ENCODE measurements at places on chromosomes 1 and 21.

DNA sequence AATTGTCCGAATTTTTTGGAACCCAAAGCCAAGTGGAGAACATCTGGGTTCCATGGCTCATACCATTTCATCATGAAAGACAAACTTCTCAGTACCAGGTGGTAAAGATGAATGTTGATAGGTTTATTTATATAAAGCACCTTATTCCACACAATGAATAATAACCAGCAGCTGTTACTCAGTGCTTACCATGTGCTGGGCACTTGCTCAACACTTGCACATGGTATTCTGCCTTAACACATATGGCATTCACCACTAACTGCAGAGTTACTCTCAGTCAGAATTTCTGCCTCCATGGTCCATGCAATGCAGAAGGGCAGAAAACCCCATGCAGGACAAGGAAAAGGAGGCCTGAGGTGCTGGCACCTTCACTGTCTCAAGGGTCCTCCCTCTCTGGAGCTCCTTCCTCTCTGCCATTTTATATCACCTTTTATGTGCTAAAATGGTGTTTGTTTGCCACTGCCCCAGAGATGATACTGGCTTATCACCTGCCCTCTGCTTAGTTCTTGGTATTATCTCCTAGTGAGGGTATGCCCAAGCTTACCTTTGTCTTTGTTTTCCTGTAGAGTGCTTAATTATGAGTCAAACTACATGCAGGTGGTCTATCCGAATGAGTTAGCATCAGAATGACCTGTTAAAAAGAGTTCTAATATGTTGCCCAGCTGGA lies 76.7 kb upstream of the ZNF326 start:
- H3K27ac ChIP-seq, result no peak overlapping the region
- peaks cover 7% of the 10 kb centered on the region for H3K4me1 ChIP-seq
- no peaks in the 10 kb centered on the region for H3K27me3 ChIP-seq

DNA sequence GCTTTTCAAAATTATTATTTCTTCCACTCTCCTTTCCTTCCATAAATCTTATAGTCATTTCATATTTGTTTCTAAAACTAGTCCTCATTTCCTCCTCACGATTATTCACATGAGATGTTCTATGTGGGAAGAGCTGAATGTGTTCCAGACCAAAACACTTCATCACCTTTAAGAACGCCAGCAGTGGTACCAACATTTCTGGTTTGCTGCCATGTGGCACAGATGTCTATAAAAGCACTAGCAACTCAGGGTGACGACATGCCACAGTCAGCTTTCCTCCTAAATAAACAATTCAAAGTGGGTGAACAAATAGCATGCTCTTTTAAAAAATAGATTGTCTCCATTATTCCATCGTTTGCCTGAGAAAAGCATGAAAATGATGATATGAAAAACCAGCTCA lies 1217.8 kb upstream of the ADGRL2 start:
- no peaks in the 10 kb centered on the region for H3K27me3 ChIP-seq
- no peak for DNase-seq
- no peaks in the 10 kb centered on the region for H3K36me3 ChIP-seq
- H3K27ac ChIP-seq, result no peak overlapping the region
- H3K4me1 ChIP-seq, result no peaks in the 10 kb centered on the region

GRCh38 chr1:110150330-110151174 lies at the start of gene SLC6A17:
Gene SLC6A17 (plus strand): TSS chr1:110150494. CDS start chr1:110166930, 16,436 bp downstream.
- H3K27ac ChIP-seq, result no peak within 1 kb of the TSS
- peak within 1 kb of the TSS; percentile 37 for H3K4me3 ChIP-seq
- DNase-seq, result no peak
- H3K27me3 ChIP-seq, result peaks cover 38% of the 10 kb centered on the region

DNA sequence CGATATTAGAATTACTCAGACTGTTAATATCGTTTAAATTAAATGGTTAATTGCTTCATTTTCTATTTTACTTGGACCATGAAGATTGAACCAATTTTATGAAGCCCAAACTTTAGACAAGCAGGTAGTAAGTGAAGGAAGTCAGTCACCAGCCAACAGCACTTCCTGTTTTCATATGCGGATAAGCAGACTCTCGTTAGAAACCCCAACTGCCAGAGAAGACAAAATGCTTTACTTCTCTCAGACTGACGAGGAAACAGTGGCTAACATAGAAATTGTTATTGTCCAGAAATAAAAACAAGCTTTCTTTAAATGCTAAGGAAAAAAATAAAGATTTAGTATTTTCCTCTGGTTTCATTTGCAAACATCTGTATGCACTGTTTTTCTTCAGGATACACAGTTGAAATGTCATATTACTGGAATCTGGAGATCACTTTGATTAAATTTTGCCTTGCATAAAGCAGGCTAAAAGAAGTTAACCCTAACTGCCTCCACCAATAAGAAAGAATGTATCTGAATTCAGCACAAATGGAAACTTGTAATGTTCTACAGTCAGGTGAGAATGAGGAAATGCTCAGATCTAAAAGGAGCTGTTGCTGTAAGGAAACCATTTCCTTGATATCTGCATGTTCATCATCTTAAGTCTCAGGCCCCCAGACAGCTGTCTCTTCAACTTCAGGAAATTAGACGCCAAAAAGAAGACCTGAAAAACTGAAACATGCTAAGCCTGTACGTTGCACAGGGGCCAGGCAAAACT lies 129.8 kb upstream of the SAMSN1 start:
- no peaks in the 10 kb centered on the region for H3K27me3 ChIP-seq
- H3K27ac ChIP-seq, result no peak overlapping the region
- no peaks in the 10 kb centered on the region for H3K36me3 ChIP-seq

GRCh38 chr21:35189077-35189863 lies 140.2 kb upstream of the RUNX1 start:
- H3K4me1 ChIP-seq, result no peaks in the 10 kb centered on the region
- no peaks in the 10 kb centered on the region for H3K27me3 ChIP-seq
- H3K36me3 ChIP-seq, result no peaks in the 10 kb centered on the region
- no peak overlapping the region for H3K27ac ChIP-seq
- H3K4me3 ChIP-seq, result no peak overlapping the region
- DNase-seq, result no peak

DNA sequence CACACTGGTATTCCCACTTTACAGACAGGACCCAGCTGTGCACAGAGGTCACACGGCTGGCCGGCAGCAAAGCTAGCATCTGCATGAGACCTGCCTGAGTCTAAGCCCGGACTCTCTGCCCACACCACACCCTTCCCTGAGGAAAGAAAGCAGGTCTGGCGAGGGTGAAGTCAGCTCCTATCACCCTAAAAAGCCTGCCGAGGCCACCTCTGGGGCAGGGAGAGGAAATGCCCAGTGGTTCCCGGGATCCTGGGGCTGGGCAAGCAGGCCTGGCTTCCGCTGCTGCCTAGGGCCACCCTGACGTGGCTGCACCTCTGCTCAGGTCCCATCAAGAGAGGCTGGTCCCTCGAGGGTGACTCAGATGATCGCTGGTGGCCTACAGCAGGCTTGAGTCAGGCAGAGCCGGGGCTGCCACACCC lies 42.2 kb downstream of the RAP1GAP start:
- H3K4me1 ChIP-seq, result peaks cover 4% of the 10 kb centered on the region
- no peaks in the 10 kb centered on the region for H3K36me3 ChIP-seq
- no peak overlapping the region for H3K27ac ChIP-seq
- H3K27me3 ChIP-seq, result no peaks in the 10 kb centered on the region

- no peak overlapping the region for H3K27ac ChIP-seq
- no peaks in the 10 kb centered on the region for H3K27me3 ChIP-seq
- no peak overlapping the region for H3K4me3 ChIP-seq
- DNase-seq, result no peak
- H3K4me1 ChIP-seq, result no peaks in the 10 kb centered on the region
These were observed 434.3 kb downstream of the PTPRC start for GRCh38 chr1:199073166-199073565.

DNA sequence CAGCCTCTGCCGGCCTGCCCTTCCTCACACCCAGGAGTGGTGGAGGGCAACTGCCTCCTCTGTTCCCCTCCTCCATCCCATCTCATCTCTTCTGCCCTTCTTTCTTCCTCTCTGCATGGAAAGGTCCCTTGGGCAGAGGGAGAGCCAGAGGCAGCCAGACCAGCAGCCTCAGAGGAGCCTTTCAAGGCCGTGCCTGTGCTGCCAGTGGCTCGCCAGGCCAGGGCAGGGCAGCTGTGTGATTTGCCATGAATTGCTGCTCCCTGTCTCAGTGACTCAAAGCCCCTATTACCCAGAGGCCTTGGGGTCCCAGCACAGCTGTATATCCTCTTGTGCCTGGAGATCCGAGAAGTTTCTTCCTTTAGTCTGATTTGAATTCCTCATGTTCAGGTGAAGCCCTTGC lies 21.9 kb downstream of the TMCC2 start:
- H3K27me3 ChIP-seq, result no peaks in the 10 kb centered on the region
- H3K4me3 ChIP-seq, result no peak overlapping the region
- no peak overlapping the region for H3K27ac ChIP-seq
- H3K4me1 ChIP-seq, result 0 out of 2 replicates have a peak, but pooled peaks cover 2% of the 10 kb centered on the region

- DNase-seq, result no peak
- H3K36me3 ChIP-seq, result no peaks in the 10 kb centered on the region
- no peak overlapping the region for H3K4me3 ChIP-seq
- H3K27ac ChIP-seq, result no peak overlapping the region
These were observed 19.7 kb downstream of the LRRC7 start for GRCh38 chr1:69587391-69587790.

- H3K4me3 ChIP-seq, result peak within 1 kb of the TSS; percentile 55
- no peak within 1 kb of the TSS for H3K27ac ChIP-seq
- DNase-seq, result no peak
- H3K36me3 ChIP-seq, result no peaks in the 10 kb centered on the region
- H3K27me3 ChIP-seq, result no peaks in the 10 kb centered on the region
These were observed at the start of gene ARHGEF10L for GRCh38 chr1:17539477-17540254. Gene ARHGEF10L (plus strand): TSS chr1:17539698. CDS start chr1:17580596, 40,898 bp downstream.

DNA sequence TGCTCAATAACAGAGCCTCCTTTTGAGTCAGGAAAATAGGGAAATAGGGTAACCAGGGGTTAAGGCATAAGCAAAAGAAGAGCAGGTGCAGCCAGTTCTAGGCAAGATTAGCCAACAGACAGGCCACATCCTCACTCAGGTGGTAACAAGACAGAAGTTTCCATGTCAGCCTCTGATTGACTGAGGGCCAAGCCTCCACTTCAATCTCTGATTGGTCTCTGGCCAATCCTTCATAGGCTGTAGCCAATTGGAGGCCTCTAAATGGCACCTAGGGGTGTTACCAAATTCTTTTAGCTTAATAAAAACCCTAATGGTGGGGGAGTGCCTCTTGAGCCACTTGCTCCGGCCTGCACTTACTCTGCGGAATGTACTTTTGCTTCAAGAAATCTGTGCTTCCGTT lies 37.2 kb downstream of the LACTBL1 start:
- H3K4me1 ChIP-seq, result no peaks in the 10 kb centered on the region
- H3K27ac ChIP-seq, result no peak overlapping the region
- DNase-seq, result no peak
- H3K4me3 ChIP-seq, result no peak overlapping the region
- no peaks in the 10 kb centered on the region for H3K36me3 ChIP-seq

GRCh38 chr1:117537291-117537920 lies 68.4 kb upstream of the TENT5C start:
- H3K36me3 ChIP-seq, result no peaks in the 10 kb centered on the region
- no peaks in the 10 kb centered on the region for H3K4me1 ChIP-seq
- no peak overlapping the region for H3K27ac ChIP-seq
- no peak overlapping the region for H3K4me3 ChIP-seq
- peak; percentile 11 for DNase-seq

- no peak overlapping the region for H3K27ac ChIP-seq
- DNase-seq, result no peak
- H3K4me3 ChIP-seq, result no peak overlapping the region
- H3K27me3 ChIP-seq, result no peaks in the 10 kb centered on the region
These were observed 44.2 kb downstream of the RPAP2 start for GRCh38 chr1:92343061-92343460.

All from iPS DF 6.9 (cell line).